ENCODE measurements at places on chromosomes 12 and 14. TPM values are rescaled to one million over a fixed set of nuclear protein-coding genes. Genes with fewer than 3 reads are reported as not detected.

DNA sequence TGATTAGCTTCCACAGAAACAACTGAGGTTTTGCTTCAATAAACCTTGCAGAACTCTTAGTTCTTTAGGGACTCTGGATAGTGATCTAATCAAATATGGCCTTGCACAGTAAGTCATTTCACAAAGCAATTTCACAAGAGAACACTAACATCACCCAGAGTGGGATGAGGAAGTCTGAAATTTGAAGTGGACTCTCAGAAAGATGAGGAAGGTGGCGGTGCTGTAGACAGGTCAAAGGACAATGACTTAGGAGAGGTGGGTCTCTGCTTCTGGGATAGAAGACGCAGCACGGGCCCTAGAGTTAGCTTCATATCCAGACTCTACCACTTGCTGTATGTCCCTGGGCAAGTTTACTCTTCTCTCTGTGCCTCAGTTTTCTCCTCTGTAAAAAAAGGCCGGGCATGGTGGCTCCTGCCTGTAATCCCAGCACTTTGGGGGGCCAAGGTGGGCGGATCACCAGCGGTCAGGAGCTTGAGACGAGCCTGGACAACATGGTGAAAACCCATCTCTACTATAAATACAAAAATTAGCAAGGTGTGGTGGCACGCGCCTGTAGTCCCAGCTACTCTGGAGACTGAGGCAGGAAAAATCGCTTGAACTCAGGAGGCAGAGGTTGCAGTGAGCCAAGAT is 18.9 kb downstream of the FOS start:
- no peak for DNase-seq

DNA sequence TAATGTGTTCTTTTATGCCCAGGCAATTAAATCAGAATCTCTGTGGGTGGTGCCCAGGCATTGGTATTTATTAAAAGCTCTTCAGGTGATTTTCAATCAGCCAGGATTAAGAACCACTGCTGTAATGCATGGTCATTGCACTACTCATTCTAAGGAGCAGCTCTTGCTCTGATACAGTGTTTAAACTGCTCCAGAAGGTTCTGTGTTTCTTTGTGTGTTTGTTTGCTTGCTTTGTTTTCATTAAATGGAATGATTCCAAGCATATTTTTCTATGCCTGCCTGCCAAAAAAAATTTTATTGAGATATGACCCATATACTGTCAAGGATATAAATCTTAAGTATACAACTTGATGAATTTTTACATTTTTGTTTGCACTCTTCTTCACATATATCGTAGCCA is 54.0 kb downstream of the KCNK13 start:
- no peak for DNase-seq

DNA sequence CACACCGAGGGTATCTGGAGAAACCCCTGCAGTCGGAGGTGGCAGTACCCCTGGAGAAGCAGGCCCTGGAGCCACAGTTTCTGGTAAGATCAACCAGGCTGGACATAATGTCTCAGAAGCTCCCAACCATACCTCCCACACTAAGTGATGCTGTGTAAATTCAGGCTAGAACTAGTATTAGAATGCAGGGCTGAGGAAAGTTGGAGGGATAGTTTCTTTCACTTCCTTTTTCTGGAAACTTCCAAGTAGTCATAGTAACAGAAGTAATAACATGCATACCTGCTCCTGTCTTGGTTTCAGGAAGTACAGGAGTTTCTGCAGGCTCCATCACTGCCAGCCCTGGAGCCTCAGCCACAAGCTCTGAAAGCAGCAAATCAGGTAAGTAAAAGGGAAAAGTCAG is 228.1 kb upstream of the CNTN1 start:
- DNase-seq: no peak

KRT3 gene
- not detected for total RNA-seq

INHBC gene
- not detected for total RNA-seq

WBP11 gene
- 22.4 TPM for total RNA-seq

Measured in pulmonary artery endothelial cell (primary cell).